ENCODE measurements at places on chromosomes 2 and 18.

DNA sequence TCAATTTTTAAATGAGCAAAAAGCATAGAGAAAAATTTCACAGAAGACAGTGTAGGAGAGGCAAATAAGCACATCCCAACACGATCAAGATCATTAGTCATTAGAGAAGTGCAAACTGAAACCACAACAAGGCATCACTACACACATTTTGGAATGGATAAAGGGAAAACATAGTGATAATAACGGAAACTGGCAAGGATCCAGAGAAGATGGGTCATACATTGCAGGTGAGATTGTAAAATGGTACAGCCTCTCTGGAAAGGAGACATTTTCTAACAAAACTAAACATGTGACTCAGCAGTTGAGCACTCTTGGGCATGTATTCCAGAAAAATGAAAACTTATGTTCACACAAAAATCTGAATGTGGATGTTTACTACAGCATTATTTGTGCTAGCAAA, 98.3 kb upstream of the TMEM17 start:
- DNase-seq, result no peak

- no peak for DNase-seq
Observed at GRCh38 chr2:207750345-207750744, 19.4 kb downstream of the FZD5 start.

GRCh38 chr2:44840503-44840850, 101.0 kb upstream of the SIX3 start:
- no peak for DNase-seq

DNA sequence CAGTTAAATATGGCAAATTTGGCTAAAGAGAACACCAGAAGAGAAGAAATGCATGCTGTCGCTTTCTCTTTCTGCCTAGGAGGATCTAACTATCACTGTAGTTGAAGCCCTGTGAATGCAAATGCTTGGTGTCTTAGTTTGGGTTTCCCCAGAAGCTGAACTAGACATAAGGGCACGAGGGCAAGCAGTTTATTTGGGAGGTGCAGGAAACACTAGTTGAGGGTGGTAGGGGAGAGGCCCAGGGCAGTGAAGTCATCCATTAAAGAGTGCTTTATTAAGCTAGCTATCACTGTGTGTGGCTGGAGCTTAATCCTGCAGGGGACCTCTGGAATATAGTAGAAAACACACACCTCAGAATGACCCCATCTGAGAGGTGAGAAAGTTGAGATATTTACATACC, 639.8 kb upstream of the ZEB2 start:
- DNase-seq, result no peak

- no peak for DNase-seq
Observed at GRCh38 chr2:236872015-236872414, 213.7 kb upstream of the COPS8 start.

GRCh38 chr2:64837925-64838641, 151.1 kb upstream of the SLC1A4 start:
- no peak for DNase-seq

GRCh38 chr18:13317801-13318200, 99.2 kb downstream of the LDLRAD4 start:
- no peak for DNase-seq

DNA sequence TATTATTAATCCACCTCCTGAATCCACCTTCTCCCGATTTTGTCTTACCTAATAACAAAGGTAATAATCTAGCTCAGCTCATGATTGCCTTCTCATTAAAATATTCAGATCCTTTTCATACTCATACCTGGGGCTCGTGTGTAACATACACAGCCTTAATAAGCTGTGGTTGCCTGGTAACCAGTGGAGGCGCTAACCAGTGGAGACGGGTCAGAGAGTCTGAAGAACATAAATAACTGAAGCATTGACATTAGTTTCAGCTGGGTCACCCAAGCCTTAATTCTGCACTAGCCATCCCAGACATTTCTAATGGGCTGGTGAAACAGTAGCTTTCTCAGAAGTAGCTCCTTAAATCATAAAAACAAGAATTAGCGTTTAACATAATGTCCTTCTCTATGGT, 14.8 kb upstream of the DTNA start:
- no peak for DNase-seq

- no peak for DNase-seq
Observed at GRCh38 chr2:128172191-128172590, 81.2 kb downstream of the UGGT1 start.

Data from activated CD4-positive, alpha-beta T cell treated with anti-CD3 and anti-CD28 coated beads for 4 hours (primary cell).